ENCODE measurements at places on chromosomes 7 and 10. TPM values are rescaled to one million over a fixed set of nuclear protein-coding genes. Genes with fewer than 3 reads are reported as not detected.

- DNase-seq = no peak
Observed at GRCh38 chr10:123556736-123557135, 109.4 kb upstream of the GPR26 start.

The SPAM1 gene
- polyA plus RNA-seq = 0.10 TPM

DNA sequence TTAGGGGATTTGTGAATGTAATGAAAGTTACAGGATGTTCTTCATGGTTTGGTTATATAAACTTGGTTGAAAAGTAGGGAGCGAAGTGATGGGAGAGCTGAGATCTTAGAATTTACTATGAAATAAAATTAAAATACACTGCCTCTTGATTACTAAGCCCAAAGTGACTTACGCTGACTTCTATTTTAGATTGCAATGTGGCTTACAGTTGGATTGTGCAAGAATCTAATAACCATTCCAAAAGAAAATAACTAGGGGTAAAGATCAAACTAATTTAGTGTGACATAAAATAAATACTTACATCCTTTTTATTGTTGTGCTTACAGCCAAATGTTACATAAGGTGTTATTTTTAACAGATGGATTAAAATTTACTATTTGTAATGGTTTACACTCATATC is 15.3 kb downstream of the WNT16 start:
- DNase-seq = no peak

GRCh38 chr10:132498562-132499366 is 38.8 kb upstream of the INPP5A start:
- DNase-seq = no peak

The SNCG gene
- polyA plus RNA-seq = 12.4 TPM

DNA sequence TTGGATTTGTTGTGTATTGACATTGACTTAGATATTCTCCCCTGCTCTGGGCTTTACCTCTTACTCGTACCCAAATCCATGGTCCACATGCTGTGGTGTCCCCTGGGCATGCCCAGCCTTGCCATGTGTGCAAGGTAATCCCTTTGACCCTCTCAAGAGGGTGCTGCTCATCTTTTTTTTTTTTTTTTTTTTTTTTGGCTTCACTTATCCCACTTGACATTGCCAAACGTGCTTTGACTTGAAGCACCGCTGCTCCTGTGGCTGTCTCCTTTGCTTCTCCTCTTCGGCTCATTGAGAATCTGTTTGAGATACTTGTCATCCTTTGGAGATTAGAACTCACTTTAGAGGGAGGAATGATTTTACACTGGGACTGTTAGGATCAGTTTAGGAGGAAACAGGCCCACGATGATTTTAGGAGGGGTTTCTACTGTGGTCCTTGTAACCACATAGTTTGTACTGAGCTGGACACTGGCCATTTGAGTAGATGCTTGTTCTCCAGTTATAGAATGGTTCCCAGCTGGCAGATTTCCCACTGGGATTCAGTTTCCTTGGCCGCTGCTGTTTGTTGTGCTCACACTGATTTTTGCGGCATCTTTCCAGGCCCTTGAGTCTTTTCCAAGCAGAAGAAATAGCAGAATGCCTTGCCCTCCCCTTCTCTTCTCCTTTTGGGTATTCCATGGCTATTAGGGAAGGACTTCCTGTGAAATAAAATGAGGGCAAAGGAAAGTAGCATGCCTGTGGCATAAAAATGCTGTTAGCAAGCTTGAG is 184.8 kb downstream of the AUTS2 start:
- DNase-seq = no peak

Measured in left kidney (tissue), 8 donors.